ENCODE measurements at places on chromosomes 7 and 10.
A peak's percentile ranks its signal among the peaks of the same experiment; 100 is the strongest.

- peak; percentile 90 for DNase-seq
Observed at GRCh38 chr10:100267239-100268104, at the start of gene CWF19L1. CWF19L1 (minus strand) TSS chr10:100267638; CDS start chr10:100267593, 45 bp downstream.

GRCh38 chr10:36888925-36889573 lies 236.3 kb upstream of the ANKRD30A start:
- peak; percentile 38 for DNase-seq

DNA sequence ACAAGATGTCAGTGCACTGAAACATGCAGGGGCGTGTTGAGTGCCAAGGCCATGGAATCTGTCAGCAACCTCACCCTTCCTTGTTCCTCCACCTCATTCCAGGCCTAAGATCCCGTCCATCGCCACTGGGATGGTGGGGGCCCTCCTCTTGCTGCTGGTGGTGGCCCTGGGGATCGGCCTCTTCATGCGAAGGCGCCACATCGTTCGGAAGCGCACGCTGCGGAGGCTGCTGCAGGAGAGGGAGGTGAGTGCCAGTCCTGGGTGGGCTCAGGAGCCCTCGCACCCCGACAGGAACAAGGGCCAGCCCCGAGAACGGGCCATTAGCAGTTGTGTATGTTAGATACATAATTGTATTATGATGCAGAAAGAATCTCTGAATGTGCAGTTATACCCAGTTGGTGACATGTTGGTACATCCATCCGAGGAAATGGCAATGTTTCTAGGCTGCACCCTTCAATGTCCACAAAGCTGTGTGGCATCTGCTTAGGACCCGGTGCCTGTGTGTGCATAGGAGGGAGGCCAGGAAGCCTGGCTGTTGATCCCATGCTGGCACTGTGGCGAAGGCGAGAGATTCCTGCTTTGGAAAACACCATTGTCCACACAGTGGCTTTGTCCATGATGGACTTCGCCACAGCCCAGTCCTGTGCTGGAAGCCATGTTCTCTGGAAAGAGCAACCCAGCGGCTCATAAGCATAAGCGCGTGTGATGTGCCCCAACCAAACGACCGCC lies 154.2 kb downstream of the EGFR start:
- no peak for DNase-seq

GRCh38 chr7:33909755-33910154 lies 4.4 kb downstream of the BMPER start:
- DNase-seq = no peak

DNA sequence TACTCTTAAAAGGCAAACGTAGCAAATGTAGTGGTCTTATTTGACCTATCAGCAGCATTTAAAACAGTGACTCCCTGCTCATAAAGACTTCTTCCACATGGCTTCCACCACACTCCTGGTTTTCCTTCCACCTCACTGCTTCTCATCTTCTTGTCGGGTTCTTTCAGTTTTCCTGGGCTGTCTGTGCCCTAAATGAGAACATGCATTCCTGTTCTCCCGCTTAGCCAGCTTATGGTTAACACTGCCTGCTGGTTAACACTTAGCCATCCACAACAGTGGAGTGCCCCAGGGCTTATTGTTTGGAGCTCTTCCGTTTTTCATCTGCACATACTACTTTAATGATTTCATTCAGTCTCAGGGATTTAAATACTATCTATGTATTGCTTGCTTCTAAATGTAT lies 34.3 kb upstream of the EXOC6 start:
- no peak for DNase-seq

Measured in suppressor macrophage (primary cell).